ENCODE measurements at places on chromosomes 1 and 21.

DNA sequence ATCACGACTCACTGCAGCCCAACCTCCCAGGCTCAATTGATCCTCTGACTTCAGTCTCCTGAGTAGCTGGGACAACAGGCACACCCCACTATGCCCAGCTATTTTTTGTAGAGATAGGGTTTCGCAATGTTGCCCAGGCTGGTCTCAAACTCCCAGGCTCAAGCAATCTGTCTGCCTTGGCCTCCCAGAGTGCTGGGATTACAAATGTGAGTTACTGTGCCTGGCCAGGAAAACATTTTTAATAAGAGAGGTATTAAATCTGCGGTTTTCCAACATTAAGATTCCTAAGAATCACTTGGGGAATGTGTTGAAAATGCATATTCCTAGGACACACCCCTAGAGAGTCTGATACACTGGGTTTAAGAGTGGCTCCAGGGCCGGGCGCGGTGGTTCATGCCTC lies 8.7 kb downstream of the CSF1 start:
- no peak for DNase-seq

DNA sequence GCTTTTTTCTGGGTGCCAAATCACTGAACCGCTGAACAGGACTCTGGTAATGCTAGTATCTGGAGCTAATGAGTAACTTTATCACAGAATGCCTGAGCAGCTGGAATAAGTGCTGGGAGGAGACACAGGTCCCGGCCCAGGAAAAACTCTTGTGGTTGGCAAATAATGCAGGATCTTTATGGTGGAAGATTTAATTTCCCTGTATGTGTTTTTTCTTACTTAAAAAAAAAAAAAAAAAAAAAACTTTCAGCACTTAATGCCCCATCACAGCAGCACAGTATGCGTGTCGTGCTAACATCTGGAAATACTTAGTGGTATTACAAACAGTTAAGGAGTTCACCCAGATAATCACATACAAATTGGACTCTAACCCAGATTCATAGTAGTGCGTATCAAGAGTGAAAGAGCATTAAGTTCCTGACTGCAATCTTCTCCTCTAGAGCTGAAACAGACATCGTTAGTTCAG lies 220.7 kb downstream of the TOMM20 start:
- no peak for DNase-seq

- peak; percentile 31 for DNase-seq
Observed at GRCh38 chr1:19799230-19800075, at the start of gene TMCO4. TSS of gene TMCO4 (minus strand) at chr1:19799916. CDS start at chr1:19780758, 19,158 bp downstream.

DNA sequence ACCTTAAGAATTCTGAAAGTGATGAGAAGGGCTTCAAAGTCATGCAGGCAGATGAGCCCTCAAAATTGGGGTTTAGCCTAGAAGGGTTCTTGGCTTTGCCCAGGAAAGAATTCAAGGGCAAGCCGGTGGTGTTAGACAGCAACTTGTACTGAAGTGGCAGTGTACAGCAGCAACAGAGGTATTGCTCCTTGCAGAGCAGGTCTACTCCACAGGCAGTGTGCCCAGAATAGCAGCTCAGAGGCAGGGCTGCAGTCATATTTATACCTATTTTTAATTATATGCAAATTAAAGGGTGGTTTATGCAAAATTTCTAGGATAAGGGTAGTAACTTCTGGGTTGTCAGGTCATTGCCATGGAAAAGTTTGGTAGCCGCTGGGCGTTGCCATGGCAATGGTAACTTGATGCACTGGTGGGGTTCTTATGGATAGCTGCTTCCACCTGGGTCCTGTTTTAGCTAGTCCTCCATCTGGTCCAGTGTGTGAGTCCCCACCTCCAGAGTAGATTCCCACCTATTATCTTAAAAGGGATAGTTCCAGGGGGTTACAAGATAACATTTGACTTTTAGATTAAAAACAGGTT lies 57.9 kb upstream of the CR2 start:
- DNase-seq: no peak
